ENCODE measurements at places on chromosomes 4 and X.

DNA sequence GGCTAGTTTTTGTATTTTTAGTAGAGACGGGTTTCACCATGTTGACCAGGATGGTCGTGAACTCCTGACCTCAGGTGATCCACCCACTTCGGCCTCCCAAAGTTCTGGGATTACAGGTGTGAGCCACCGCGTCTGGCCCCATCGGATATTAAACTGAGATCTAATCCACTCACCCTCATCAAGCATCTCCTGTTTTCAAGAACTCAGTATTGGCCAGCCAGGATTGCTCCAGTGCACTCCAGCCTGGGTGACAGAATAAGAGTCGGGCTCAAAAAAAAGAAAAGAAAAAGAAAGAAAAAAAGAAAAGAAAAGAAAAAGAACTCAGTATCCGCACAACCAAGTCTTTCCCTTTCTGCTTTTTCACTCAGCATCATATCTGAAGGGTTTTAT lies 167.6 kb downstream of the OR13H1 start:
- no peak for DNase-seq

- DNase-seq = no peak
These were observed 64.1 kb downstream of the TNIP2 start for GRCh38 chr4:2691952-2692435.

DNA sequence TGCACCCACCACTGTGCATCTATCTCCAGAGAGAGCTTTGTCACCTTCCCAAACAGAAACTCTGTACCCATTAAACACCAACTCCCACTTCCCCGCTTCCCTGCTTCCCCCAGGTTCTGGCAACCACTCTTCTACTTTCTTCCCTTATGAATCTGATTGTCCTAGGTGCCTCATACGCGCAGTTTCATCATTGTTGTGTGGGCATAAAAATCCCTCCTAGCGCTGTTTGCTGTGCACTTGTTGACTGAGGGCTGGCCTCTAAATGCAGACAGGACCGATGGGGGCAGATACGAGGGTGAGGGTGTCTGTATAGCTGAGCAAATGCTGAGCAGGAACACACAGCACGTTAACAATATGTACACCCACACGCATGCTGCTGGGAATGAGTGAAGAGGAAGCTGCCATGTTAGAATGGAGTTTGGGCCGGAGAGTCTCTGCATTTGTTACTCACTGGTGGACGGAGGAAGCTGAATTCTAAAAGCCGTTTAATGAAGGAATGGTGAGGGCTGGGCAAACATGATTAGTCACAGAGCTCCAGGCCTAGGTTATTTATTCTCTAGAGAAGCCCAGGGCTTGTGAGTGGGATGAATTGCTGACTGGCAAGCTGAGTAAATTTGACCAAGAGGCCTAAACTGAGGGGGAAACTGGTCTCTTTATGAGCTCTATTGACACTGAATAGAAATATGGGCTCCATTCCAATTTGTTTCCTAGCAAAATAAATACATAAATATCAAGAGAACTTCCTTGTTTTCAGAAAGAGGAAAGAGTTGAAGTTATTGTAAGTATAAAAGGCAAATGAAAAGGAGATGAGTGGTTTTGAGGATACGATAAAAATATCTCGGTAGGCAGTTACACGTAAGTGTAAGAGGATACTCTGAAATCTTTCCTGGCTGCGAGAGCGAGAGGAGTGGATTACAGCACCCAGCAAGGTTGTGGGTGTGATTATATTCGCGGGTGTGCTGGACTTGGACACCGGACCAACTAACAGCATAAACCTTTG lies 95.9 kb upstream of the RPS6KA3 start:
- DNase-seq = no peak

DNA sequence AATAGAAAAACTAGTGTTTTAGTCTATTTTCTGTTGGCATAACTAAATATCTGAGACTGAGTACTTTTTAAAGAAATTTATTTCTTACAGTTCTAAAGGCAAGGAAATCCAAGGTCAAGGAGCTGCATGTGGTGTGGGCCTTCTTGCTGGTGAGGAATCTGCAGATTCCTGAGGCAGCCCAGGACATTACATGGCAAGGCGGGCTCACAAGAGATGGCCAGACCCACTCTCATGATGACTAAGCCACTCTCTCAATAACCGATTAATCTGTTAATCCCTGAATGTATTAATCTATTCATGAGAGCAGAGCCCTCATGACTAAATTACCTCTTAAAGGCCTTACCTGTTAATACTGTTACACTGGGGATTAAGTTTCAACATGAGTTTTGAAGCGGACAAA lies 340.8 kb downstream of the GRXCR1 start:
- peak; percentile 36 for DNase-seq

DNA sequence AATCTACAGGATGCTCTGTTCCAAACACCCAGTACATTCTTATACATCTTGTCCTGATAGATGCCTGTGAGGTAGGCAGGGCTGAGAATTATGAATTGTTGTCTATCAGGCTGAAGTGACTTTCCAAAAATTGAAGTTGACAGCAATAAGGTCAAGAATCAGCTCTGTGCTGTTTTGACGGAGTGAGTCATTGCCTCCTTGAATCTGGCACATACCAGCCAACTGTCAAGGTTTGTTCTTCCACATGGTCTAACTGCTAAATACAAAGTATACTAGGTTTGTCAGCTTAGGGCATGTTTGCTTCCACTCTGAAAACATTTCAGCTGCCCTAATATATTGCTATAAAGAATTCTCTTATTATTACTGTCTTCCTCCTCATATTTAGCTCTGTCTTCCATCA lies 32.3 kb downstream of the SH3RF1 start:
- no peak for DNase-seq

DNA sequence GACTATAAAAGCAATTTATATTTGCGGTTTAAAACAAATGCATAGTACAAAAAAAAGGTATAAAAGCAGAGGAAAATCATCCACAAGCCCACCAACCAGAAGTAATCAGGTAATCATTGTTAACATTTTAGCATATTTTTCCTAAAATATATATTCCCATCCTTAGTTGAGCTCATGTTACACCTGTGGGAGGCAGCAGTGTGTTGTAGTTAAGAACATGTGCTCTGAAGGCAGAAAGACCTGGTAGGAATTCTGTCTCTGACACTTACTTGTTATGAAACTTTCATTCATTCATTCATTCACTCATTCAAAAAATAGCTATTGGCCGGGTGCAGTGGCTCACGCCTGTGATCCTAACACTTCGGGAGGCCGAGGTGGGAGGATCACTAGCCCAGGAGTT lies 15.4 kb upstream of the CDKL5 start:
- no peak for DNase-seq
